ENCODE measurements at places on chromosomes 12 and 14. TPM values are rescaled to one million over a fixed set of nuclear protein-coding genes. Genes with fewer than 3 reads are reported as not detected.

DNA sequence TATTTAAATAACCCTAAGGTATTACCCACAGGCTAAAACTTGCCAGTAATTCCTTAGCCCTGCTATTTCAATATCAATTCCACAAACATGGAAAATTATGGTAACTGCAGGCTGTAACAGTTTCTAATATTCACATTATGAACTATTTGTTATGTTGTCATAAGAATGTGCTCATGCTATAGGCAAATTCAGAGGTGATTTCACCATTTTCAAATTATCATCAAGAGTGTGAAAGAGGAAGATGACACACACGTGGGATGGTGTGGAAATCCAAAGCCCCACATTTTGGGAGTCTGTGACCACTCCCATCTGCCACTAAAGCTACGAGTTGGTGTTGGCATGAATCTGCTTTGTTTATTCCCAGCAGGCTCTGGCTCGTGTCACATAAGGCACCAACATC lies 5.9 kb upstream of the MYO1A start:
- DNase-seq = no peak

- no peak for DNase-seq
Measured at GRCh38 chr12:26196421-26196716, 996 bp downstream of the SSPN start.

The FGF23 gene
- not detected for total RNA-seq

DNA sequence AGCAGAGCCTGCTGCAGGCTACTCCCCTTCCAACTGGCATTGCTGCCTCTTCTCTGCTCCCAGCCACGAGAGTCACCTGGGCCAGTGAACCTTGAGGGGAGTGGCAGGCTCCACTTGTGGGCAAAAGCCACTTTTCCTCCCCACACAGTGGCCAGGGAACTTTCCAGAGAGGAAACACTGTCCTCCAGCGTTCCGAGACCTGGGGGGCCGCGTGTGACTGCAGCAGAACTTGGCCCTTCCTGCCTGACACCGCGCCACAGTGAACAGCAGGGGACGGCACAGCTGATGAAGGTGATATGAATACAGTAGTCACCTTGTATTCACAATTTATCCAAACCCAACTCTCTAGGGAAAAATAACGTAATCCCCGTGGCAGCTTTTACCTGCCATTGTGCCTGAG lies 114.9 kb downstream of the PIWIL1 start:
- DNase-seq = no peak
